Bronchial smooth muscle cell (primary cell): ENCODE measurements at places on chromosomes 2 and 18. TPM values are rescaled to one million over a fixed set of nuclear protein-coding genes. Genes with fewer than 3 reads are reported as not detected.

Gene RFX8
- 7.3 and 10.4 TPM in 2 replicates for total RNA-seq

Gene C1QL2
- not detected in 2 replicates for total RNA-seq

Gene DSG4
- not detected in 2 replicates for total RNA-seq

Gene GPC1
- 61.6 and 68.6 TPM in 2 replicates for total RNA-seq

Gene SLC4A1AP
- total RNA-seq: 21.6 and 22.1 TPM in 2 replicates

Gene CTNNA2
- total RNA-seq: not detected in 2 replicates

Gene SULT1C4
- 0.16 TPM in 1 of 2 replicates, not detected in the other for total RNA-seq

Gene RAB27B
- total RNA-seq: 0.52 and 38.5 TPM in 2 replicates

Gene TMEM37
- 0.32 and 0.60 TPM in 2 replicates for total RNA-seq

Gene MPV17
- total RNA-seq: 73.6 and 79.1 TPM in 2 replicates

Gene HOXD3
- not detected in 2 replicates for total RNA-seq

Gene ST8SIA5
- 0.16 TPM in 1 of 2 replicates, not detected in the other for total RNA-seq

Gene GPBAR1
- not detected in 2 replicates for total RNA-seq

Gene MYL1
- total RNA-seq: not detected in 2 replicates

Gene TRIB2
- 12.3 and 24.7 TPM in 2 replicates for total RNA-seq

Gene DPP10
- total RNA-seq: not detected in 2 replicates
